Left cardiac atrium (tissue), 4 donors: ENCODE measurements at places on chromosomes 1 and 21. TPM values are rescaled to one million over a fixed set of nuclear protein-coding genes. Genes with fewer than 3 reads are reported as not detected.

Gene LCE1A
- not detected for total RNA-seq

Gene RUSC1
- total RNA-seq, result 18.7 TPM

Gene SLC45A1
- 1.8 TPM for total RNA-seq

Gene HAO2
- not detected for total RNA-seq

Gene CD160
- total RNA-seq, result not detected

Gene CGN
- 2.0 TPM for total RNA-seq

Gene S100A1
- 1,508 TPM for total RNA-seq

Gene PUM1
- total RNA-seq, result 71.3 TPM

Gene OXCT2
- 4.7 TPM for total RNA-seq

Gene ERO1B
- 4.7 TPM for total RNA-seq

Gene IFNLR1
- 4.0 TPM for total RNA-seq

Gene SYCP1
- total RNA-seq, result not detected

Gene LCE2C
- not detected for total RNA-seq

Gene CELA3B
- not detected for total RNA-seq

DNA sequence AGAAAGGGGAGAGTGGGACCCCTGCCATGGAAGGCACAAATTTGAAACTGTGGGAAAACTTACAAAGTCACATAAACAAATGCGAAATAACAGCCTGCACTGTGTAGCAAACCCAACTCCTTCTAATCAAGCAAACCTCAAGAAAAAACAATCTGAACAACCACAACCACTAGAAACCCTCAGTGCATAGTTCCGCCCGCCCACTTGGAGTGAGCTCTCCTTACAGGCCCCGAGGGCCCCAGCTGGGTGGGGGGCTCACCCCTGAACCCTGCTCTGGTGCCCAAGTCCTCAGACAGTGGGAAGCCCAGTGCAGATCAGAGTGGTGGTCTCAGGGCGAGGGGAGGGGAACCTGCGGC is 931 bp upstream of the MXRA8 start:
- no peak for DNase-seq

GRCh38 chr1:196481616-196482015 is 126.6 kb downstream of the KCNT2 start:
- no peak for DNase-seq

GRCh38 chr1:155105604-155106011 is 22.1 kb upstream of the EFNA1 start:
- DNase-seq, result peak; percentile 74

- no peak for DNase-seq
These were observed 21.0 kb downstream of the SLC37A1 start for GRCh38 chr21:42534421-42535378.

DNA sequence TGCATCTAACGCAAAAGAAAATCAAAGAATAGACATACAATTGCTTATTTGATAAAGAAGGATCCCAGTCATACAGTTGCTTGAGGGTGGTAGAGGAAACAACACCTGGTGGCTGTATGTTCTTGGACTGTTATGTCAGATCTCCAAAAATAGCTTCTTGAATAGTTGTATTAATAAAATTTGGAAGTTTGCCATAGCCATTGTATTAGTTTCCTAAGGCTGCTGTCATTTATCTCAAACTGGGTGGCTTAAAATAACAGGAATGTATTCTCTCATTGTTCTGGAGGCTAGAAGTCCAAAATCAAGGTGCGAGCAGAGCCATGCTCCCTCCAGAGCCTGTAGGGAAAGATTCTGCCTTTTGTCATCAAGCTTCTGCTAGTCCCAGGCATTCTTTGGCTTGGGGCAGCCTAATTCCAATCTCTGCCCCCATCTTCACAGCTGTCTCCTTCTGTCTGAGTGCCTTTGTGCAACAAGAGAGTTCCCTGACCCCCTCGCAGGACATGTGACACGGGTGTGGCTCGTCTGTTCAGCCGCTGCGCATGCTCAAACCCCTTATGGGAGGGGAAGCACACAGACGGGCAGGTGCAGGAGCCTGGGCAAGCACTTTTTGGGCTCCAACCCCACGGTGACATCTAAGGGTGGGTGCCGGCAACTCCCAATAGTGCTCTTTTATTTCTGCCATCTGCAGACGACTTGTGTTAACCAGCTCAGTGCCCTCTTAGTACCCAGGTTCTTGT is 21.7 kb upstream of the GRIK1 start:
- DNase-seq, result no peak

- no peak for DNase-seq
These were observed 21.3 kb upstream of the KCNE2 start for GRCh38 chr21:34342476-34342875.

DNA sequence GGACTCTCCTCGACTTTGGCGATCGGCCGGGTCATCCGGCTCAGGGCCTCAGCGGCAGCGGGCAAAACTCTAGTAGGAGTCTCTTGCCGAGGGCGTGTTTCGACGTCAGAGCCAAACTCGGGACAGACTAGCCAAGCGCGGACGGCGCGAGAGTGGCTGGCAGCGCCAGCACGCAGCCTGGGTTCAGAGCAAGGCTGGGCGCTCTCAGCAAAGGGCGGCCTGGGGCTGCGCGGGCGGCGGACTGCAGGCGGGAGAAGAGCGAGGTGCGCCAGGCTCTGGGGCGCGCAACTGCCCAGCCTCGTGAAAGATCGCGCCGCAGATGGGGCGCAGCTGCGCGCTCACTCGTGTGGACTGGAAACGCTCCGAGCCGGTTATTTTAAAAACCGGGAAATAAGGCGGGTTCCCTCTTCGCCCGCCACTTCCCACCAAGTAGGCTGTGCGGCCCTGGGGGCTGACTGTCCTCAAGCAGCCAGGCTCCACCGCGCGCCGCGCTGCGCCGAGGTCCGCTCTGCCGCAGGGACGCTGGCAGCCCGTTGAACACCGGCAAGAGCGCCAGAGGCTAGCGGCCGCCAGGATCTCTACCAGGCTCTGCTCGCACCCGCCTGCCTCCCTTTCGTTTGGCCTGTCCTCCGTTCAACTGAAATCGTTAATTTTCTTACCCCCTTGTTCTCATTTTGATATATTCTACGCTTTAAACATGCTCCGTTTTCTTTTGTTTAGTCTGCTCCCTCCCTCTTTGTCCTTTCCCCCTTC is 2.4 kb downstream of the ALX3 start:
- DNase-seq, result no peak

DNA sequence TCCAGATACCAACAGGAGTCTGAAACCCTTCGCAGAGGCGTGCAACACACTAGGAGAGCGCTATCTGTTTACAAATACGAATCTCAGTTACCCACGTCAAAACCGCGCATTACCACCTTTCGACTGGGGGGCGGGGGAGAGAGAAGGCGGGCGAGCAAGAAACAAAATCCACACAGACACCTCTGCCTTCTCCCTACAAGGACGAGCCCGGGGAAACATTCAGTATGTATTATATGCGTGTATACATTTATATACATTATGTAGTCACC is 722 bp downstream of the TUT4 start:
- DNase-seq, result peak; percentile 39

- no peak for DNase-seq
These were observed 5.5 kb downstream of the PTP4A2 start for GRCh38 chr1:31932491-31933316.

GRCh38 chr1:37682334-37682987 is 9.9 kb upstream of the CDCA8 start:
- DNase-seq, result peak; percentile 68

DNA sequence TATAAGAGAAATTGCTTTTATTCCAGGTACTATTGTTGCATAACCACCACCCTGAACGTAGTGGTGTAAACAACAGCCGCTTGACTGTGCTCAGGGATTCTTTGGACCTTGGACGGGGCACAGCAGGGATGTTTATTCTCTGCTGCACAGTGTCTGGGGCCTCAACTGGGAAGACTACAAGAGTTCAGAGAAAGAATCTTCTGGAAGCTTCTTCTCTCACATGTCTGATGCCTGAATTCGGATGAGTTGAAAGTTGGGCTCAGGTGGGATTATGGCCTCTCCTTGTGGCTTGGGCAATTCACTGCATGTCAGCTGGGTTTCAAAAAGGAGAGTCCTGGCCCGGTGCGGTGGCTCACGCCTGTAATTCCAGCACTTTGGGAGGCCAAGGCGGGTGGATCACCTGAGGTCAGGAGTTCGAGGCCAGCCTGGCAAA is 19.0 kb upstream of the SSBP3 start:
- DNase-seq, result no peak

- DNase-seq, result no peak
These were observed 20.8 kb upstream of the PIK3R3 start for GRCh38 chr1:46153228-46153627.

DNA sequence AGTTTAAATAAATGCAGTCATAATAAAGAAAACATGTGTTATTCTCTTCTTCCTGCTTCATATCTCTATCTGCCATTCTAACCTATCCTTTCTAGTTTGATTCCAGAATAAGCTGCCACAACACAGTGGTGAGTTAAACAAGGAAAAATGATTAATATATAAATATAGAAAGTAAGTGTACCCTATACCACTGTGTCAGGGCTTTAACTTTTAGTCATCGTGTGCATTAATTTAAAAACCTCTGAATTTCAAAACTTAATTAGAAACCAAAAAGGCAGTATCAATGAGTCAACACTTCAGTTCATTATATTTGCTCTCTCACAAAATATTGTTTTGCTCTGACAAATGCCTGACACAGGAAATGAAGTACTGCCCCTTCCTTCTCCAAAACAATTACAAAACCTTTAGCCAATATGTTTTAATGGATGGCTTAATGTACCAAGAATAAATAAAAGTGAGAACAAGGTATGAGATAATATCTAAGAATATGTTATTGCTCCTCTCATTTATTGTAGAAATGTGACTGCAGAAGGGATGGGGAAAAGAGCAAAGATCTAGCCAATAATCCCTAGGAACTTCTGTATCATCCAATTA is 634.8 kb downstream of the KCNT2 start:
- DNase-seq, result no peak

- DNase-seq, result no peak
These were observed 13.6 kb downstream of the GRIK3 start for GRCh38 chr1:37020653-37021277.

- DNase-seq, result no peak
These were observed 75.6 kb upstream of the SLFNL1 start for GRCh38 chr1:41097105-41097504.

DNA sequence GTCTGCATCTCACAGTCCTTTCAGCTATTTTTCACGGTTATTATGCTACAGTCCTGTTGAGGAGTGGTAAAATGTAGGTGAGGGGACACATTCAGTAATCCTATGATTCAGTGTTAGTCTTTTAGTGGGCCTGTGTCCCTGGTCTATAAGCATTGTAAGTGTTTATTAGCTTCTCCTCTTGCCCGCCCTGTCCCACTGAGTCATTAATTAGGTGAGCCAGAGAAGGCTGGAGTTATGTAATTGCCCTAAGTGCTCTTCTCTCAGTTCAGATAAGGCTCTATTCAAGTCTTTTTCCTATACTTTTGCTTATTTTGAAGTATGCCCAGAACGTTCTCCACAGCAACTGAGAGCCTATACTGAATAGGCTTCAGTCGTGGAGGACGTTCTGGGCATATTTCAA is 76.3 kb upstream of the ZRANB2 start:
- DNase-seq, result no peak

DNA sequence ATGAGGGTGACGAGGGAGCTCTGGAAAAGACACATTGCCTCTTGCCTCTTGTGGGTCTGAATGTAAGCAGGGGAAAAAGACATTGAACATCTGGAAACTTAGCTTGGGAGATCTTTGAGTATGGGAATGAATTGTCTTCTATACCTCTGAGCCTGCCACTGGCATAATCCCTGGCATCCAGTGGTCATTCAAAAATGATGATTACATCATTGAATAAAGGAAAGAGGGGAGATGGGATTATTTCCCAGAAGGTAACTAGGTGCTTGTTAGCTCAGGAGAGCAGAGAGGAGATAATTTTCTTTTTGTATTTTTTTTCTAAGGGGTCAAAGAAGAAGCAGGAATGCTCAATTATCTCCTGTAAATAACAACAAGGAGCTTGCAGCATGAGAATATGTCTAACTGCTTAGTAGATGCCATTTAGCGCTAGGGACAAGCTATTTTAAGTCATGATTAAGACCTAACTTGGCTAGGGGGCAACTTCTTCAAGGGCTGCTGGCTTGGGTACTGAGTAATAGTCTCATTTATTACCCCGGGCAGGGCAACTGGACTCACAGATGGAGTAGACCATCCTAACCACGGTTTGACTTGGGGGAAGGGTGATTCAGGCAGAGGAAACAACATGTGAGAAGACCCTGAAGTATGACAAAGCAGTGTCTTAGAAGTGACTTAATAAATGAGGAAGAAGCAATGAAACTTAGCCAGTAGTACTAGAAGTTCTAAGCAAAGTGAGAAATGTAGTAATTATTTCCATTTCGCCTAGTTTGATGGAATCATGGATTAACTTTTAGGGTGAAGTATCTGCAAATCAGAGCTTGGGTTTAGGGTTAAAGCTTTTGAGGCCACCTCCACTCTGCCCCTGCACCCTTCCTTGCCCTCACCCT is 11.0 kb upstream of the XCL2 start:
- no peak for DNase-seq

DNA sequence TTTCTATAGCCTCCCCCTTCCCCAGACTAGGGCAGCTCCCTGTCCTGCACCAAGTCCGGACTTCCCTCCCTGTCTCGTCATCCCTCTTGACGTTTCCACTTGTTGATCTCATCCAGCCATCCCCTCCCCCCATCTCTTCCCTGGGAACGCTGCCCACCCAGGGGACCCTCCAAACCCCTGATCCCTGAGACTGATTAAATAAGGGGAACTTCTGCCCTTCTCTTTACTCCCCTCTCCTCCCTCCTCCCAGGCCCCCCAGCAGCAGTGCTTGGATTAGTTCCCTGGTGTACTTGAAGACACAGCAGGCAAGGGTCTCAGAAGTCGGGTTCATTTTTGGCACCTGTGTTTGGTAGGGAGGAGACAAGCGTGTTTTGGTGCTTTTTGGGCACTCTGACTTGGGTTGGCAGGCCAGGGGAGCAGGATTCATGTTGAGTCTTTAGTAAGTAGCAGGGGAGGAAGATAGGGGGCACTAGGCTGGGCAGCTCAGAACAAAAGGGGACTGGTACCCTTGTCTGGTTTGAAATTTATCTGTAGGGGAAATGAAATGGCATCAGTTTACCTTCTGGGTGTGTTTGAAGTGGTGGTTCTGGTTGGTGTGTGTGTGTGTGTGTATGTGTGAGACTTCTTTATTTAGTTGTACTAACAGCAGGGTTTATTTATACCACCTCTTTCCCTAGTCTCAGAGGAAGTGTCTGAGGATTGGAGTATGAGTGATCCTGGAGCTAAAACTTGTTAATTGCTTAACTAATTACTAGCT is 11.1 kb downstream of the VANGL2 start:
- no peak for DNase-seq

GRCh38 chr1:214192825-214193643 is 87.9 kb upstream of the SMYD2 start:
- DNase-seq, result no peak

- DNase-seq, result no peak
These were observed 87.8 kb downstream of the GLUL start for GRCh38 chr1:182303778-182304177.

DNA sequence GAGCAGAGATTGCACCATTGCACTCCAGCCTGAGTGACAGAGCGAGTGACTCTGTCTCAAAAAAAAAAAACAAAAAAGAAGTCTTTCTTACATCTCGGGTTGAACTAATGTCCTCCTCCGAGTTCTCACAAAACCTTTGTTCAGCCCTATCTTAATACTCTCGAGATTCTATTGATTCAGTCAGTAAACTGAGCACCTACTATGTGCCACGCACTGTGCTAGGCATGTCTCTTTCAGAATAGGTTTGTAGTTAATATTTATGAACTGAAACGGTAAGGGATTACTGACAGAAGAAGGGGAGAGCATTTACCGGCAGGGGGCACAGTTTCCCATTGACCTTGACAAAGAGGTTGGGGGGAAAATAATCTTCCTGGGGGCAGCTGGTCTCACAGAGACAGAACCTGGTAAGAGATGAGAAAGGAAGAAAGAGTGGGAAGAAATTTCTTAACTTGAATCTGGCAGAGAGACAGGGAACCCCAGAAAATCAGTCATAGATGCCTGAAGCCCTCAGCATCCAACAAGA is 3.4 kb downstream of the PIAS3 start:
- DNase-seq, result no peak
